Left ventricle myocardium inferior (tissue), 1 donor: ENCODE measurements at places on chromosomes 3 and 15. TPM values are rescaled to one million over a fixed set of nuclear protein-coding genes. Genes with fewer than 3 reads are reported as not detected.

The RLBP1 gene
- total RNA-seq, result not detected

The DNASE1L3 gene
- total RNA-seq, result 4.5 TPM

The GOLGA6L7 gene
- total RNA-seq, result not detected

The ZNF660 gene
- 1.1 TPM for total RNA-seq

The FES gene
- total RNA-seq, result 11.9 TPM

DNA sequence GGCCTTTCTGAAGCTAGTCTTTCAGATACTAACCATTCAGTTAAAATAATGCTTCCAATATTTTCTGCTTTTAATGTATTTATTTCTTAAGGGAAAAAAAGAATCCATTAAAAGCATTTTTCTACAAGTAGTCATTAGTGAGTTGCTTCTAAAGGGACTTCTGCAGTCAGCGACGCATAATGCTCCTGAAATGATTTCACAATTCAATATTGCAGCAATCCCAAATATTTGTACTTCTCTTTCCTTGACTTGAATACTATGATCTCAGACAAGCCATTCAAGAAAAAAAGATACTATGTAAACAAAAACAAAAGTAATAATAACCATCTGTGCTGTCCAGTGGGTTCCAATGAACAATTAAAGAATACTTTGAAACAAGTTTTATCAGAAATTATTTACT lies 681.0 kb downstream of the DIPK2A start:
- H3K4me3 ChIP-seq, result no peak overlapping the region
- H3K36me3 ChIP-seq, result no peaks in the 10 kb centered on the region
- no peaks in the 10 kb centered on the region for H3K4me1 ChIP-seq
- H3K27me3 ChIP-seq, result no peaks in the 10 kb centered on the region
- no peak for DNase-seq

DNA sequence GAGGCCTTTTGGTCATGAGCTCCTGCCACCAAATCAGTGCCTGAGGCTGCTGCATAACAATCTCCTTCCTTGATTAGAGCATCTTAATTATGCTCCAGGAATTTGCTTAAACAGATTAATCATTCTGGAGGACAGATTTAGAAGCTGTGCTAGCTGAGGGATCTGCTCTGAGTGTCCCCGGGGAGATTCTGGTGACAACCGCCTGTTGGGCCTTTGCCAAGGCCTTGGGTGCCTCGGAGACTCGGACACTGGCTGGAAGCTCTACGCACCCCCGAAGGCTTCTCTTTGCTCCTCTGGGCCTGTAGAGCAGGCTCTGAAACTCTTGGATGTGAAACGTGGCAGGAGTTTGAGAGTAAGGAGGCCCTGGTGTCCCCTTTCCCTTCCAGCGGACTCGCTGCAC lies 264.1 kb downstream of the CD47 start:
- no peak overlapping the region for H3K4me3 ChIP-seq
- H3K4me1 ChIP-seq, result peaks cover 9% of the 10 kb centered on the region
- no peaks in the 10 kb centered on the region for H3K36me3 ChIP-seq
- peaks cover 7% of the 10 kb centered on the region for H3K27me3 ChIP-seq

- H3K4me3 ChIP-seq, result no peak overlapping the region
- no peaks in the 10 kb centered on the region for H3K4me1 ChIP-seq
- H3K36me3 ChIP-seq, result no peaks in the 10 kb centered on the region
- no peak overlapping the region for H3K27ac ChIP-seq
- H3K27me3 ChIP-seq, result no peaks in the 10 kb centered on the region
- no peak for DNase-seq
These were observed 115.8 kb downstream of the PLCH1 start for GRCh38 chr3:155629056-155629455.

DNA sequence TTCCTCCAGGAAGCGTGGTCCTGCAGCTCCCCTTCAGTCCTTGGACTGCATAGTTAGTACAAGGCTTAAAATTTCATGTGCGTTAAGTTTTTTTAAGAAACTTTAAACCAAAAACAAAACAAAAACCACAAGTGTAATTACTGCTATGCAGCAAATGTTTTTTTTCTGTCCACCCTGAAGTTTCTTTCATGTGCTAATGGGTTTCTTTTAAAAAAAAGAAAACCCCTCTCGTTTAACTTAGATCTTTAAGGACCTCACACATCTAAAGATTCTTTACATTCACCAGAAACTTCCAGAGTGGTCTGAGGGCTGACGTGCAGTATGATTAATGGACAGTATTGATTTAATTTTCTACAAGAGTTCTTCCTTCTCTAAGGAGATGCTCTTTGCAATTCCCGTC lies 72.0 kb upstream of the PYGO1 start:
- no peaks in the 10 kb centered on the region for H3K4me1 ChIP-seq
- H3K27me3 ChIP-seq, result no peaks in the 10 kb centered on the region
- no peak overlapping the region for H3K27ac ChIP-seq
- no peak for DNase-seq
- H3K36me3 ChIP-seq, result no peaks in the 10 kb centered on the region

DNA sequence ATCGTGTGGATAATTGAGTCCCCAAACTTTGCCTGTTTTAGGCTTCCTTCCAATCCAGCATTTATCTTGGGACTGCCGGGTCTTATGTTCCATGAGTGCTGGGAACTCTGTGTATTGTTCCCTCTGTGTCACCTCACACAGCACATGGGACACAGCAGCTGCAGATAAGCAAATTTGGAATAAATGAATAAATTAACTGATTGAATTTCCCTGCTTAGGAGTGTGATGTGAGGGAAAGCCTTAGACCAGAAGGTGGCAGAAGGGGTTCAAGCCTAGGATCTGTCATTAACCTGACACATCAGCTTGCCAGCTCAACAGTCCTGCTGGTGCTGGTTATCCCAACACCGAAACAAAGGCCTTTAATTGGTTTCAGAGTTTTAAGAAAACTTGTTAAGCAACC lies 114.3 kb downstream of the OXSM start:
- no peak for DNase-seq
- H3K4me1 ChIP-seq, result no peaks in the 10 kb centered on the region

DNA sequence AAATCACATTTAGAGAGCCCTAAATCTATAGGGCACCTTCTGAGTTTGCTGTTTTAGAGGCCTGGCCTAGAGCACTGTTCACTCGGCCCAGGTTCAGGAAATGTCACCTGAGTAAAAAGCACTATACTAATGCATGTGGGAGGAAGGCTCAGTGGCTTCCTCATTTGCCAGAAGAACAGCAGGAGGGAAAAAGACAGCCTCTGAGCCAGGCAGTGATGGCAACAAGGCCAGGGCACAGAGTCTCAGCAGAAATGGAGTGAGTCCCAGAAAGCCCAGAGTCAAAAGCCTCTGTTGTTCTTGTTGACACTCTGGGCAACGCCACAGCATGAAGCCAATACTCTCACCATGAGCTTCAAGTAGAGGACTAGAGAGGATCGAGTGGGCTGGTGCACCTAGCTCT lies 25.9 kb downstream of the LTF start:
- no peak for DNase-seq
- H3K27me3 ChIP-seq, result no peaks in the 10 kb centered on the region
- peaks cover 11% of the 10 kb centered on the region for H3K36me3 ChIP-seq
- no peak overlapping the region for H3K27ac ChIP-seq
- no peaks in the 10 kb centered on the region for H3K4me1 ChIP-seq

GRCh38 chr3:122810734-122811133 lies 15.9 kb downstream of the SLC49A4 start:
- no peak overlapping the region for H3K4me3 ChIP-seq
- peaks cover 25% of the 10 kb centered on the region for H3K36me3 ChIP-seq
- H3K27me3 ChIP-seq, result no peaks in the 10 kb centered on the region
- DNase-seq, result no peak
- H3K4me1 ChIP-seq, result no peaks in the 10 kb centered on the region

DNA sequence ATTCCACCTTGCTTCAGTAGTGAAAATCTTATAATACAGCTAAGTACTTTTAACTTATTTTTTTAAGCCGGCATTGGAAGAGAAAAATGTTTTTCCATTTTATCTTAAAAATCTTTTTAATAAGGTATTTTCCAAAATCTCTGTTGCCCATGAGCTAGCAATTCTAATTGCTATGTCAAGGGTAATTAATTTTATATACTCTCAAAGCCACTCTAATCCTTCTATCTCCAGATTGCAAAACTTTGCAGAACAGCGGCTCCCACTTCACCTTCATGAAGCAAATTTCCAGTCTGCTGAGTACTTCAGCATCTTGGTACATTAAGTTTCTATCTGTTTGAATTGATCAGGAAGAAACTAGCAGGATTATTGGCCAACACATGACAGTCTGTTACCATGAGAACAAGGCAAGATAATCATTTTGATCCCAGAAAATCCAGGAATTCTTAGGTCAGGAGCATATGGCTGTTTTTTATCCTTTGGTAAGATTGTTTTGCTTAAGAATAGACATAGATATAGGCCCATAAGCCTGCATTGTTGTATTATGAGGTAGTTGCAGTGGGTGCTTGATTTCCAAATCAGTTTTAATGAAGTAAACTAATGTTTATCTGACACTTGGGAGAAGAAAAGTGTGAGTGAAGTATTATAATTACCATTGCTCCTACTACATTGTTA lies 6.0 kb downstream of the TIPARP start:
- H3K27ac ChIP-seq, result peak overlapping the region; percentile 73
- peak overlapping the region; percentile 16 for H3K4me3 ChIP-seq
- H3K27me3 ChIP-seq, result no peaks in the 10 kb centered on the region
- H3K4me1 ChIP-seq, result peaks cover 100% of the 10 kb centered on the region
